ENCODE measurements at places on chromosomes 2 and 18.

- DNase-seq, result no peak
Measured at GRCh38 chr2:83172841-83173240, 1286.2 kb downstream of the SUCLG1 start.

- no peak for DNase-seq
Measured at GRCh38 chr2:158266111-158266510, 164.4 kb downstream of the UPP2 start.

DNA sequence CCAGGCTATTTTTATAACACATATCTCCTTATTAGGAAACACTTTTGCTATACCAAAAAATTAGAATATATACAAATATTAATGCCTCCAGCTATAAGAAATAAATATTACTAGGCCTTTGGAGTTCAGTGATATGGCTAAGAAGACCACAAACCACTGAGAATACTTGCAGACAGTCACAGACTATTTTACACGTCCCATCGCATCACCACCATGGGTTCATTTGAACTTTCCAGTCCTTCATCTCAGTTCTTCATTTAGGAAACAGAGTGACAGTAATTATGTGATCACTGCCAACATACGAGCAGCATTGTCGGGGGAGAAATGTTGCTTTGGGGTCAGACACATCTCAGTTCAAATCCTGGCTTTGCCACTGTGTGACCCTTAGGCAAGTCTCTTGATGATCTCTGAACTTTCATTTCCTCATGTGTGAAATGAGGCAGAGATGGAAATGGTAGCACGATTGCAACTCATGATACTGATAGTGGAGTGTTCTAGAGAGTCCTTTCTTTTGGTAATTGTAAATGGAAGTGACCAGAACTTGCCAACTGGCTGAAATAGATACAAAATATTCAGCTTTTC is 138.9 kb upstream of the NRP2 start:
- DNase-seq, result no peak

- DNase-seq, result no peak
Measured at GRCh38 chr2:60633615-60634014, 80.2 kb upstream of the BCL11A start.

- no peak for DNase-seq
Measured at GRCh38 chr18:45557779-45558178, 57.5 kb upstream of the SLC14A2 start.

All from RKO (cell line).